ENCODE measurements at places on chromosomes 7 and 10.

GRCh38 chr10:121221991-121222390, 370.8 kb downstream of the WDR11 start:
- no peak for DNase-seq

DNA sequence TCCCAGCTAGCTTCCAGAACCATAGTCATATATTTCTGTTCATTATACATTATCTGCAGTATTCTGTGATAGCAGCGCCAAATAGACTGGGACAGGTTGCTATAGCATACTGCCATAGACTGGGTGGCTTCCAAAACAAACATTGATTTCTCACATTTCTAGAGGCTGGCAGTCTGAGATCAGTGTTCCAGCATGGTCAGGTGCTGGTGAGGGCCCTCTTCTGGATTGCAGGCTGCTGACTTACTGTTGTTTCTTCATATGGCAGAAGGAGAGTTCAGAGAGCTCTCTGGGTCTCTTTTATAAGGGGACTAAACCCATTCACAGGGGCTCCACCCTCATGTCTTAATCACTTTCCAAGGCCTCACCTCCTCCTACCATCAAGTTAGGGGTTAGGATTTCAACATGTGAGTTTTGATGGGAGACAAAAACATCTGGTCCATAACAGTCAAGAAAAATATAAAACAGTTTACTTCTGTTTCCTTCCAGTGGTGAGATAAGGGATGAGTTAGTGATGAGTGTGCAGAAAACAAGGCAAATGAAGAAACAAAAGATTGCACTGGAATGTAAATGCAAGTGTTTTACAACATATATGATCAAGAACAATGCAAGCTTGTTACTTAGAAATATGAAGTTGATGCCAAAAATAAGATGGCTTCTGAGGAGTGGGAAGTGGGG, 399.0 kb upstream of the C7orf33 start:
- DNase-seq: no peak

- DNase-seq: no peak
Observed at GRCh38 chr10:680146-680545, 9.3 kb downstream of the DIP2C start.

DNA sequence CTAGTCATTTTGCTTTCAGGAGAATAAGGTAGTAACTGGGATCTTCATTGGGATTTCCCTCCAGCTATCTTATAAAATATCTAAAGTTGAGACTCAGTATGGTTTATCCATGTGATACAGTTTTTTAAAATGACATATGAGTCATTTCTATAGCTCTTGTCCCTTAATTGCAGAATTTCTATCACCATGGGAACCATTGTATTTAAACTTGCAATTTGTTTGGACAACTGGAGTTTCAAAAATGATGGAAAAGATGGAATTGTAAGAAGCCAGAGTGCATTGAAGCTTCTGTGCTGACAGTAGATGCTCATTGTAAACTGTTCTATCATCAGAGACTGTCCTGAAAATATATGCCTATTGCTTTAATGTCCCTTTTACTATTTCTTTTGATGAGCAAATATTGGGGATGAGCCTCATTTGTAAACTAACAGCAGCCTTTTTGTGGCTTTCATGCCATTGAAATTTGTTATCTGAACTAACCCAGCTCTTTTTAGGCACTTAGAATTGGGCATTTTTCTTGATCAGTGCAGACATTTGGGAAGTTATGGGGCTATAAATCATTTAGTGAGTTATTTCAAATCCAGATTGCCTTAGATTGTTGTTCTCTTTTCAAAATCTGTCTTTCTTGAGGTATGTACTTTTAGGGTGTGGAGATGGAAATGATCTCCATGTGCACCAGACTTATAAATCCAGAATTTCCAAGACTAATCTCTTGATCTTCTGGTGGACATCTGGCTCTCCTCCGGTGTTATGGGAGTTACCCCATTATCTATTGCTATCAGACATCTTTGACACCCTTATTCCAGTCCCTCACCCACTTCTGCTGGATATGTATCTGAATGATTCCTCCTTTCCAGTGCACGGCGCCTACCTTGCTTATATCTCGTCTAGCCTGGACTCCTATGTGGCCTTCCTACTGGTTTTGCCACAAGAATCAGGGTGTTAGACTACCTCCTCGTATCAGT, 159.0 kb downstream of the SND1 start:
- DNase-seq: no peak
